Activated CD4-positive, alpha-beta T cell treated with anti-CD3 and anti-CD28 coated beads, Interleukin-2, amount 10 ng/mL, durations not matched to agents 24 days and 14 days (primary cell): ENCODE measurements at places on chromosomes 12 and 14.

GRCh38 chr14:99230208-99231151 lies 41.5 kb downstream of the BCL11B start:
- H3K36me3 ChIP-seq = peaks cover 41% of the 10 kb centered on the region
- peak; percentile 95 for DNase-seq
- H3K27ac ChIP-seq = peak overlapping the region; percentile 98
- H3K27me3 ChIP-seq = no peaks in the 10 kb centered on the region
- H3K4me1 ChIP-seq = peaks cover 89% of the 10 kb centered on the region
- H3K4me3 ChIP-seq = peak overlapping the region; percentile 90

DNA sequence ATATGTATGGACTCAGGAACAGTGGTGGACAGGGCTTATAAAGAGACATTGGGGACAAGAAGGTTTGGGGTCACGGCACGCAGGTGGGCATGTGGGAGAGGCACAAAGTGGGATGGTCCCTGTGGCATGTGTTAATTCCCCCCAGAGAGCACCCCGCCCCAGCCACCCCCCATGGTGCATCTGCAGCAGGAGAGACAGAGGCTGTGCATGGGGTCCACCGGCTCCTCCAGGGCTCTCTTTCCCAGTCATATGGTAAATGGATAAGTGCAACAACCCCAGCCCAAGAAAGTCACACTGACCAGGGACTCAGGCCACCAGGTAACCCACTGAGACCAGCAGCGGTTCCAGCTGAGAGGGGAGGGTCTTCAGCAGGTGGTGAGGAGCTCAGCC lies 242.1 kb downstream of the BCL11B start:
- no peaks in the 10 kb centered on the region for H3K36me3 ChIP-seq
- no peak for DNase-seq
- H3K27me3 ChIP-seq = no peaks in the 10 kb centered on the region
- H3K4me3 ChIP-seq = no peak overlapping the region
- no peak overlapping the region for H3K27ac ChIP-seq

GRCh38 chr12:52300796-52301691 lies 9.7 kb upstream of the KRT81 start:
- no peak overlapping the region for H3K4me3 ChIP-seq
- H3K36me3 ChIP-seq = no peaks in the 10 kb centered on the region
- H3K27ac ChIP-seq = no peak overlapping the region
- peaks cover 28% of the 10 kb centered on the region for H3K27me3 ChIP-seq

GRCh38 chr12:53295891-53296219 lies 513 bp downstream of the PFDN5 start:
- DNase-seq = no peak
- H3K4me3 ChIP-seq = peak overlapping the region; percentile 98
- H3K36me3 ChIP-seq = peaks cover 69% of the 10 kb centered on the region
- no peaks in the 10 kb centered on the region for H3K27me3 ChIP-seq
- peaks cover 37% of the 10 kb centered on the region for H3K4me1 ChIP-seq

DNA sequence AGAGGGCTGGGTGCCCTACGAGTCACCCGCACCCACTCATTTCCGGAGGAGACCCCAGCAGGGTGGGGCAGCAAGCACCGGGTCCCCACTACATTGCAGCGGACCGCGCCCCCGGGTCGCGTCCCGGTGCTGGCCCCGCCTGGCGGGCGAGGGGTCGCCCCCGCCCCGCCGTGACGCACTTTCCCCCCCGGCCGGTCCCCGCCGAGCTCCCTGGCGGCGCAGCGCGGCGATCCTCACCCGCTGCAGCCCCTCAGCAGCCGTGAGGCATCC lies 106.1 kb downstream of the PRICKLE1 start:
- no peaks in the 10 kb centered on the region for H3K36me3 ChIP-seq
- H3K27me3 ChIP-seq = peaks cover 76% of the 10 kb centered on the region

DNA sequence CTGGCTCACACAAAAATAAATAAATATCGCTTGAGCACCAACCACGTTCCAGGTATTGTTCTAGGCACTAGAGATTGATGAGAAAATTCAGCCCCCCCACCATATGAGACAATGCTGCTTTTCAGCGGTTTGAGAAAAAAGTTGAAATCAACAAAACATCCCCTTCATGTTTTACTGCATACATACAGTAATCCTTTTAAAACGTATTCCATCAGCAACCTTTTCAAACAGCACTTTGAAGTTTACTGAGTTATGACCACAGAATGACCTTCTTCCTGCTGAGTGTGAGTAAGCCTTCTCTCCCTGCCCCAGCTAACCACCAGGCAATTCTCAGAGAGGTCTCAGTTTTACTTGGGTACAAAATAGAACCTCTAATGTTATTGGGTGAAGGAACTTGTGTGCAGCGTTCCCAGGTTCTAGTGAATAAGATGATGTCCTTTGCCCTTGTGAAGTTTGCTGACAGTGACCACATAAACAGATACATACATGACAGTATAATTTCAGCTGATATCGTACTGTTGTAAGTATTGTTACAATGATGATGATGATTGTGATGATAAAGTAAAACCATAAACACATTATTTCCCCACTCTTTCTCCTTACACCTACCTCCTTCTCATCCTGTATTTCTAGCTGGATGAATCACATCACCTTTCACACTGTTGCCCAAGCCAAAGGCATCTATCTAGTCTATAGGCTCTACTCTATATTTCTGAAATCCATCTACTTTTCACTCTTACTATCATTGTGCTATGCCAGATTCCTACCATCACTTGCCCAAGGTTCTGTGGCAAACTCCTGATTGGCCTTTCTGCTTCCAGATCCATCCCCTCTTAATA lies 124.4 kb upstream of the KRR1 start:
- H3K27me3 ChIP-seq = no peaks in the 10 kb centered on the region
- peak overlapping the region; percentile 42 for H3K27ac ChIP-seq
- peaks cover 29% of the 10 kb centered on the region for H3K4me1 ChIP-seq
- H3K36me3 ChIP-seq = no peaks in the 10 kb centered on the region
- H3K4me3 ChIP-seq = peak overlapping the region; percentile 4
- DNase-seq = peak; percentile 67

- H3K27ac ChIP-seq = peak overlapping the region; percentile 77
- no peaks in the 10 kb centered on the region for H3K27me3 ChIP-seq
- peaks cover 56% of the 10 kb centered on the region for H3K4me1 ChIP-seq
- peaks cover 75% of the 10 kb centered on the region for H3K36me3 ChIP-seq
Observed at GRCh38 chr12:57096099-57096572, 7.2 kb downstream of the NAB2 start.

GRCh38 chr12:13591059-13591458 lies 390.3 kb downstream of the GRIN2B start:
- peaks cover 14% of the 10 kb centered on the region for H3K4me1 ChIP-seq
- H3K27ac ChIP-seq = no peak overlapping the region
- no peak for DNase-seq
- no peaks in the 10 kb centered on the region for H3K36me3 ChIP-seq
- H3K27me3 ChIP-seq = peaks cover 4% of the 10 kb centered on the region
- H3K4me3 ChIP-seq = no peak overlapping the region

- no peaks in the 10 kb centered on the region for H3K4me1 ChIP-seq
- no peaks in the 10 kb centered on the region for H3K36me3 ChIP-seq
- H3K27me3 ChIP-seq = no peaks in the 10 kb centered on the region
- no peak overlapping the region for H3K27ac ChIP-seq
- H3K4me3 ChIP-seq = no peak overlapping the region
- no peak for DNase-seq
Observed at GRCh38 chr14:81903477-81903876, 369.8 kb upstream of the SEL1L start.

- peaks cover 55% of the 10 kb centered on the region for H3K36me3 ChIP-seq
- peak overlapping the region; percentile 96 for H3K4me3 ChIP-seq
- H3K27me3 ChIP-seq = no peaks in the 10 kb centered on the region
- peak overlapping the region; percentile 96 for H3K27ac ChIP-seq
- peaks cover 69% of the 10 kb centered on the region for H3K4me1 ChIP-seq
- no peak for DNase-seq
Observed at GRCh38 chr12:6951551-6952120, 480 bp downstream of the PTPN6 start.

- peaks cover 62% of the 10 kb centered on the region for H3K4me1 ChIP-seq
- no peak overlapping the region for H3K4me3 ChIP-seq
- H3K27ac ChIP-seq = no peak overlapping the region
- no peak for DNase-seq
- H3K27me3 ChIP-seq = no peaks in the 10 kb centered on the region
- peaks cover 51% of the 10 kb centered on the region for H3K36me3 ChIP-seq
Observed at GRCh38 chr14:91118511-91119068, 4.7 kb downstream of the DGLUCY start.

DNA sequence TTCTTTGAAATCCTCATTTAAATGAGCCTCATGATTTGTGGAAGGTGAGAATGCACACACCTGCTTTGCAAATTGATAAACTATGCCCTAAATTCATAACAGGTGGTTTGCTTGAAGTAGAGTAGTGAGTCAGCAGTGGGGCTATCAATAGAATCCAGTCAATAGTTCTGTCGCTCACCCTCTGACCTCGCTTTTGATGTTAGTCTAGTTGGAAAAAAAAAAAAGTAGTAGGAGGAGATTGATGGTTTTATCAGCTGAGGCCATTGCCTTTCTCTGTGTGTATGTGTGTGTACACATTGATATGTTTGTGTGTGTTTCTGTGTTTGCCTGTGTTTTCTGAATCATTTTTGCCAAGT lies 267.3 kb downstream of the SNAPC1 start:
- no peaks in the 10 kb centered on the region for H3K4me1 ChIP-seq
- no peaks in the 10 kb centered on the region for H3K36me3 ChIP-seq
- no peak overlapping the region for H3K27ac ChIP-seq
- peaks cover 13% of the 10 kb centered on the region for H3K27me3 ChIP-seq

DNA sequence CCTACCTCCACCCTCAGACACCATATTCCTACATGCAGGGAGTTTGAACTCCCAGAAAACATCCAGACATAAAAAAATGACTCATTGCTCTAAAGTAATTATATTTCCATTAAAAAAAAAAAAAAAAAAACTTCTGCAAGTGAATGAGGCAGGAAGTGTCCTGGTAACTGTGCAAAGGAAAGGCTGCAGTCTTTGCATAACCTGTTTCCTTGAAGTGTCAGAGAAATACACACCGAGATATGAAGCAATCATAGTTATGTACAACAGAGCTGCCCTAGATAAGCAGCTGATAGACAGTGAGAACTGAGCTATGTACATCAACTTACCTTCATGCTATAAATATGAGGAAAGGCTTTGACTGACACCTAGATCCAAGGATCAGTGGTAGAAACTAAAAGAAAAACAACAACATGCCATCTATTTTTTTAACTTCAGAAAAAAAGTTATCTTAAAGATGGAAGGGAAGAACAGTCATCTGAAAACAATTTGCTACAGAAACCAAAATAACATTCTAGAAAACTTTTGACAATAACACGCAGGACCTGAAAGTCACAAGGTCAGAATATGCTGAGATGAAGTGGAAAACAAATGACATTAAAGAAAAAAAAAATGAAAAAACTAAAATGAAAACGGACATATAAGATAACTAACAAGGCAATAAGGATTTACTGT lies 263.2 kb downstream of the SEC23A start:
- no peak overlapping the region for H3K4me3 ChIP-seq
- H3K4me1 ChIP-seq = no peaks in the 10 kb centered on the region
- no peak overlapping the region for H3K27ac ChIP-seq
- H3K36me3 ChIP-seq = no peaks in the 10 kb centered on the region

- no peaks in the 10 kb centered on the region for H3K36me3 ChIP-seq
- no peak overlapping the region for H3K4me3 ChIP-seq
- DNase-seq = no peak
Observed at GRCh38 chr14:103894723-103895059, 33.6 kb upstream of the TDRD9 start.

DNA sequence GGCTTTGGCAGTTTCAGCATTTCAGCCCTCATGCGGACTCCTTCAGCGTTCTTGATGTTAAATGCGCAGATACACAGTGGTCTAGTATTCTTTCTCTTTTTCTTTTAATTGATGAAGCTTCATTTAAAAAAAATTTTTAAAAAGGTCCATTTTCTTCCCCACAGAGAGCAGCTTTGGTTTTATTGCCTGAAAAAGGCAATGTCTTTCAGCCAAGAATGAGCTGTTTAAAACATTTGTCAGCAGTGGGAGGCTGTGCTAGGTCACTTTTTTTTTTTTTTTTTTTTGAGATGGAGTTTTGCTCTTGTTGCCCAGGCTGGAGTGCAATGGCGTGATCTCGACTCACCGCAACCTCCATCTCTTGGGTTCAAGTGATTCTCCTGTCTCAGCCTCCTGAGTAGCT lies 13.5 kb downstream of the KMT5A start:
- H3K4me1 ChIP-seq = peaks cover 3% of the 10 kb centered on the region
- peaks cover 50% of the 10 kb centered on the region for H3K36me3 ChIP-seq
- DNase-seq = no peak
- H3K27ac ChIP-seq = no peak overlapping the region

DNA sequence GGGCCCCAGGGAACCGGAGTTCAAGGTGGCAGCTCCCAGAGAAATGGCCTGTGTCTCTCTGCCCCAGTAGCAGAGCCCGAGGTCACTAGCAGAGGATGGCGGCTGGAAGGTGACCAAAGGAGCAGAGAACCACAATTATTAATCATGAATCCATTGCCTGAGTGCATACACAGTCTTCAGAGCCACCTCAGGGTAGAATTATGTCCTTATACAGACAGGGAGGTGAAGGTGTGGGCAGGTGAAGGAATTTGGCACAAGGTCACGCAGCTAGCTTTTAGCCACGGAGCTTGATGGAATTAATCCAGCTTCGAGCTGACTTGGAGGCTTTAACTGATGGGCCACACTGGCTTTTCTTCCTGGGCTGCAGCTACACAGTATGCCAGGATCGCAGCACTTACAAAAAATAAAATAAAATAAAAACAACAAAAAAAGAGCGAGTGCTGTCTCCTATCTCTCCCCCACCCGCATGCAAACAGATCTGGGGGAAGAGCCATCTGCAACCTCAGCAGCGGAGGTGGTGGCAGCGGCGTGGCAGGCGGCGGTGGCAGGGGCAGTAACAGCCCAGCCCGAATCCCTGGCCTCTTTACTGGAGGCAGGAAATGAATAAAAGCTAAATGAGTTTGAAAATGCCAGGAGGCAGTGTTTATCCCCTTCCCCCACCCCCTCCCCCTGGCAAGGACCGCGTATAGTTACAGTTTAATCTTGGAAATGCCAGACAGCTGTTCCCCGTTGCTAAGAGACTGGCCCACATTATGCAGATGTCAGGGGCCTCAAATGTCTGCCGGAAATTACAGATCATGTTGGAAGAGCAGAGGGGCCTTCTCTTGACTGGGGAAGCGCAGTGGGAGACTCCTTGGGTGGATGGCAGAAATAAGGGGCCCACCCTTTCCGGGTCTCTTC lies 93.5 kb downstream of the LRRC74A start:
- no peak for DNase-seq
- no peaks in the 10 kb centered on the region for H3K36me3 ChIP-seq
- no peak overlapping the region for H3K4me3 ChIP-seq

DNA sequence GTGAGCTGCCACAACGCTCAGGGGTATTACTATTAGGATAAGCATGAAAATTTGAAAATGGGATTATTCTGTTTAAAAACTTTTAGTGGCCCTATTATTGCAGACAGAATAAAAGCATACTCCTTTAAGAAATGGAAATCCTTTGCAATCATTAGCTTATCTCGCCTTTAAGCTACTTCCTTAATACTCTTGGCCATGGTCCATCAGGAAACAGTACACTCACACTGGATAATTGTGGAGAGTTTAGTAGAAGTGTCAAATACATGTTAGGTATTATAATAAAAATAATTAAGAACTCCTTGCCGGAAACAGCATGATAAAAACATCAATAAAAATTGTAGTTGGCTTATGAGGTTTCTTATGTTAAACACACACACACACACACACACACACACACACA lies 100.4 kb upstream of the PPFIA2 start:
- DNase-seq = no peak
- no peaks in the 10 kb centered on the region for H3K4me1 ChIP-seq
- no peak overlapping the region for H3K4me3 ChIP-seq
- H3K27me3 ChIP-seq = peaks cover 1% of the 10 kb centered on the region
- no peak overlapping the region for H3K27ac ChIP-seq

- no peaks in the 10 kb centered on the region for H3K27me3 ChIP-seq
- no peak overlapping the region for H3K27ac ChIP-seq
Observed at GRCh38 chr14:23543403-23543802, 8.2 kb downstream of the ZFHX2 start.
